ENCODE measurements at places on chromosomes 5 and 9.
A peak's percentile ranks its signal among the peaks of the same experiment; 100 is the strongest.

DNA sequence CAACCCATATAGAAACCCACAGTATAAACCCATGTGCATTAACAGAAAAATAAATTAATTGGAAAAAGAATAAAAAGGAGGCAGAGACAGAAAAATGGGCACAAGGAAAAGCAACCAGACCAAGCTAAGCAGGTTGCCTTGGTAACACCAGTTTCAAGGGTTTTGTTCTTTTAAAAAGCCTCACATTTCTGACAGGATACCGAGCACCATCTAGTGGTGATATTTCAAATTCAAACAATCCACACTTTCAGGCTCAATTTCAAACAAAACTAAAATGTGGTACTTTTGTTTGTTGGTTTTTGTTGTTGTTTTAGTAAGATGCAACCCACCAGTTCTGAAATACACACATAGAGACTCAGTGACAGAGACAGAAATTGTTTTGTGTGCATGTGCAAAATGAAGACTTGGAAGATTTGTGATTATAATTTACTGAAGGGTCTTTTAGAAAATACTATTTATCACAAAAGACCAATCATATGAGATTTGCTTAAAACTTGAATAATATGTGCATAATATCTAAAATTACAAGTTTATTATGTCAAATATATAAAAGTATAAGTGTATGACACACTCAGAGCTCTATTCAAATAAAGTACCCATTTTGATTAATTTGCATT lies 318.2 kb downstream of the SLCO4C1 start:
- ATAC-seq: no peak

GRCh38 chr5:85452322-85453025 lies 1067.8 kb upstream of the EDIL3 start:
- ATAC-seq: no peak

DNA sequence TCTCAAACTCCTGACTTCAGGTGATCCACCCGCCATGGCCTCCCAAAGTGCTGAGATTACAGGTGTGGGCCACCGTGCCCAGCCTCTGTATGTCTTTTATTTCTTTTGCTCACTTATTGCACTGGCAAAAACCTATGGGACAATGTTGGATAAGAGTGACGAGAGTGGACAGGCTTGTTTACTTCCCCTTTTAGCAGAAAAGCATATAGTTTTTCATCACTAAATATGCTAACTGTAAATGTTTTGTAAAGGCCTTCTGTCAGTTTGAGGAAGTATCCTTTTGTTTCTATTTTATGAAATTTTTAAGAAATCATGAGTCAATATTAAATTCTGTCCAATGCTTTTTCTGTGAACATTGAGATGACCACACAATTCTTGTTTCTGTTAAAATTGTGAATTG lies 103.3 kb downstream of the AUH start:
- ATAC-seq: no peak

DNA sequence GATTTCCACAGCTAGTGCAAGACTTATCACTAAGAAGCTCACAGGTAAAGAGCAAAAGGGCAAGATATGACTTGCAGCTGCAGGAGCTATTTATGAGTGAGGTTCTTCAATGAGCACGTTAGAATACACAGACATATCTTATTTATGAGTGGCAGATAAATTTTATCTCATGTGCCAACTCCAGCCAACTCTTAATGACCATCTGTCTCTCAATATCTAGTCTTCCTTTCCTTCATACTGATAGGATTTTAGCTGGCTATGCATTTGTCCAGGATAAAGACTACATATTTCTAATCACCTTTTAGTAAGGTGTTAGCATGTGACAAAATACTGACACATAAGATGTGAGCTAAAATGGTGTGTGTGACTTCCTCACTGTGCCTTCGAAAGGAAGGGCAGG lies 304.5 kb downstream of the TRPM3 start:
- no peak for ATAC-seq

DNA sequence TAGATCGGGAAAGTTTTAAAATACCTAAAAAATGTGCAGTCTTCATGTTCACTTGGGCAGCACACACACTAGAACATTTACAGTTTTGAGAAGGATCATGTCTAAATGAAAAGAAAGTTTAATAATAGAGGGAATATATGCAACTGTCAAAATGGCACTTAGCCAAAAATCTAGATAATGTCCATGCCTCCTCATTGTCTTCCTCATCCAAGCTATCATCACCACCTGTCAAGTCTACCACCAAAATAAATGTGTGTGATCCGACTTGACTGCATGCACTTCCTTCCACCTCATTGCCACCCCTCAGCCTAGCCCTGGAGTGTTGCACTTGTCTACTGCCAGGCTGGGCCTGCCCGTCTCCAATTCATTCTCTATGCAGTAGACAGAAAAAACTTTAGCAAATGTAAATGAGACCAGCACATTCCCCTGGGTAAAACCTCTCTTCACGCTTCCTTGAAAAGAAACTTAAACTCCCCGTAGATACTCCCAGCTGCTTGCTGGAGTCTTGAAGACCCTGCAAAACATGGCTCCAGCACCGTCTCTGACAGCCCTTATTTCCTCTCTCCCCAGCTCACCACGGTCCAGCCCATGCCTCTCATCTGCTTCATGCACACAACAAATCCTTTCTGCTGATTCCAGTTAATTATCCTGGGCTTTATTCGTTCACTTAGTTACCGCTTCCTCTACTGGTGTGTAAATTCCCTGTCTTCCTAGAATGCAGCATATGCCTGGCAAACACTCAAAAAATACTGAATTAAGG lies 66.9 kb downstream of the FANCC start:
- no peak for ATAC-seq

DNA sequence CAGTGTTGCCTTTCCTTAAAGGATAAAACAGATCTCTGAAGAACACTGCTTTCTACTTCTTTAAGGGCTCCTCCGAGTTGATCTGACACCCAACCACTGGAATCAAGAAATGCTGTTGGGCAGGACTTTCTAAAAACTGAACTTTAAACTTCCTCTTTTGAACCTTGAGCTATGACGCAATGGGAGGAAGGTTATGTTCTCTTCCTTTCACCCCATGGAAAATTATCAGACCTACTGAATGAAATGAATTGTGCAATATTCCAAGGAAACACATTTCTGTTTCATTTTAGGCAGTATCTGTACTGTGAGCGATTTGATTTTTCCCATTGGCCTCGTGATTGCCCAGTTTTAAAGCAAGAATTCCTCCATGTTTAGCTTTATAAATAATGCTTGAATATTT lies 206.0 kb upstream of the PRR16 start:
- ATAC-seq: peak; percentile 53

- peak; percentile 17 for ATAC-seq
These were observed 45.9 kb upstream of the HMCN2 start for GRCh38 chr9:130219661-130220096.

DNA sequence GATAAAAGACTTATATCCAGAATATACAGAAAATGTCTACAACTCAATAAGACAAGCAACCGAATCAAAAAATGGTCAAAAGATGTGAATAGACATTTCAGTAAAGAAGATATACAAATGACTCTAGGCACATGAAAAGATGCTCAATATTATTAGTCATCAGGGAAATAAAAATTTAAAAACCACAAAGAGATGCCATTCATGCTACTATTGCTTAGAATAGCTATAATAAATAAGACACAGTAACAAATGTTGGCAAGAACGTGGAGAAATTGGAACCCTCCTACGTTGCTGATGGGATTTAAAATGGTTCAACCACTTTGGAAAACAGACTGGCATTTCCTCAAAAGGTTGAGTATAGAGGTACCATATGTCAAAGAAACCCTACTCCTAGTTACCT lies 39.8 kb downstream of the POLK start:
- ATAC-seq: no peak

DNA sequence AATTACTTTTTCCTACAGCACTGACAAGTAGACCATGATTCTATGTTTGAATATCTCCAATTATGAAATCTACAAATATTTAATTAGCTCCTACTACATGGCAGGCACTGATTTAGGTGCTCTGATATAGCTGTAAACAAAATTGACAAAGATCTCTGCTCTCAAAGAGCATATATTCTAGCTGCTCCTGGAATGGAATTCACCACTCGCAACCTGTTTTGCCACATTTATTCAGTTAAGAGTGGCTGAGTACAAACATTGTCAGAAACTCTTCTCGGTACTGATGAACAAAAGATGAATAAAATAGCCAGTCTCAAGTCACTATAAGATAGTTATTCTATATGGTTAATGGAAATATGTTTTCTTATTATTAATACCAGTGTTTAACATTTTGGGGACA lies 114.2 kb upstream of the PDE4D start:
- ATAC-seq: no peak

DNA sequence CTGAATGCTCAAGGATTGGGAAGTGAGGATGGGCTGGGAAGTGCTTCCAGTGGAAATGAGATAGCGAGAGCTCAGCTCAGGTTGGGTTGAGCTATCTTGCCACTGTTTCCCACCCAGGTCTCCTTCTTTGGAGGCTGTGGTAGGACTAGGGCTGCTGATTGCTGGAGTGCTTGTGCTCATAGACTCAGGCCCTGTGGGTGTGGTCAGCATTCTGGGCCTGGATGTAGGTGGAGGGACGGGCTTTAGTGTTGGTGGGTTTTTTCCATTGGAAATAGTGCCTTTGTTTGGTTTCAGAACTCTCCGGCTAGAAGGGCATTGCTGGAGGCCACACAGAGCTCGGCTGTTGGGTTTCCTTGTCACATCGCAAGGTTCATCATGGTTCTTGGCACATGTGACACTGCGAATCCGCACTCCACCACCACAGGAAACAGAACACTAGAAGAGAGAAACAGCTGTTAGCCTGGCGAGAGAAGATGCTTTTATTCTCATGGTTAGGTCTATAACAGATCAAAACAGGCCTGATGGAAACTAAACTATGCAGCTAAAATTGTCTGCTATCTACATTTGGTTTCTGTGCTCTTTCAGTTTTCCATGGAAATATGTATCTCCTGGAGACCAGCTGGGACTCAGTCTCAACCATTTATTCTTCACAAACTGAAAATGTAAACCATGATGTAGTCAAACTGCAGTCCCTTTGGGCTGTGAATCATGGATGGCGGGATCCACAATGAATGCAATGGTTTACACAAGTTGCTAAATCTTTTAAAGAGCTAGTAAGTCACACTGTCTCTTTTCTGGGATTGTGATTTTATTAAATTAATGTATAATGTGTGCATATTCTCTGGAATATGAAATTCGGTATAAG lies 136.2 kb downstream of the TARS1 start:
- no peak for ATAC-seq

- no peak for ATAC-seq
These were observed 37.5 kb downstream of the ZCCHC7 start for GRCh38 chr9:37157726-37158377.

GRCh38 chr9:93958819-93959682 lies 3.9 kb upstream of the BARX1 start:
- ATAC-seq: peak; percentile 74

DNA sequence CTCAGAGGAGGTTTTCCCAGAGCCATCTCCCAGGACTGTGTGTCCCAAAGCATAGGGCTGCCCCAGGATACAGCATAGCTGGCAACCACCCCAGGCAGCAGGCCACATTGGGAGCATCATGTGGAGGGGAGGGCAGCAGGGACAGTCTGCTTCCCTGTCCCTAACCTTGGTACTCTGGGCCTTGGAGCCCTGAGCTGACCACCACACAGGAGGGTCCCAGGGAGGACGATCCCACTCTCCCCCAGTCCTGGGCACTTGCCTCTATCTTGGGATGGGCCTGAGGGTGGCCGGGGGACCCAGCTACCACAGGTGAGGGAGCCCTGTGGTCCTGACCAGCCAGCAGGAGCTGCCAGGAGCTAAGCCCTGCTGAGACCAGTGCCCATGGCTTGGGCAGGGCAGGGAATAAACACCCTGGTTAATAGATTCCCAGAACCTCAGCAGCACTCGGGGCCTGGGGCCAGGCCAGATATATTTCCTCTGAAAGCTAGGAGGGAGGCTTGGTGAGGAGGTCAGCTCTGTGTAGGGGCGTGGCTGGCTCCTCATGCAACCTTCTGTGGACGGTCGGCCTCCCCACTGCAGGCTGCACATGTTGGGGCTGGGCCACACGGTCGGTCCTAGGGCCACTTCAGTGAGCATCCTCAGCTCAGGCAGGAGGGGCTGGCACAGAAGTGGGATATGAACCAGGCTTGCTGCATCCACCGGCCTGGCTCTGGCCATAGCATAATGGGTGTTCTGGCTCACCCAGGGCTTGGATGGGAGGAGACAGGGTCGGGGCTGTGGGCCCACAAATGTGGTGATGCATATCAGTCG lies 4.2 kb downstream of the NINJ1 start:
- ATAC-seq: no peak

GRCh38 chr5:44542470-44542869 lies 153.2 kb upstream of the FGF10 start:
- ATAC-seq: no peak

GRCh38 chr5:15391704-15392397 lies 108.1 kb upstream of the FBXL7 start:
- ATAC-seq: no peak

DNA sequence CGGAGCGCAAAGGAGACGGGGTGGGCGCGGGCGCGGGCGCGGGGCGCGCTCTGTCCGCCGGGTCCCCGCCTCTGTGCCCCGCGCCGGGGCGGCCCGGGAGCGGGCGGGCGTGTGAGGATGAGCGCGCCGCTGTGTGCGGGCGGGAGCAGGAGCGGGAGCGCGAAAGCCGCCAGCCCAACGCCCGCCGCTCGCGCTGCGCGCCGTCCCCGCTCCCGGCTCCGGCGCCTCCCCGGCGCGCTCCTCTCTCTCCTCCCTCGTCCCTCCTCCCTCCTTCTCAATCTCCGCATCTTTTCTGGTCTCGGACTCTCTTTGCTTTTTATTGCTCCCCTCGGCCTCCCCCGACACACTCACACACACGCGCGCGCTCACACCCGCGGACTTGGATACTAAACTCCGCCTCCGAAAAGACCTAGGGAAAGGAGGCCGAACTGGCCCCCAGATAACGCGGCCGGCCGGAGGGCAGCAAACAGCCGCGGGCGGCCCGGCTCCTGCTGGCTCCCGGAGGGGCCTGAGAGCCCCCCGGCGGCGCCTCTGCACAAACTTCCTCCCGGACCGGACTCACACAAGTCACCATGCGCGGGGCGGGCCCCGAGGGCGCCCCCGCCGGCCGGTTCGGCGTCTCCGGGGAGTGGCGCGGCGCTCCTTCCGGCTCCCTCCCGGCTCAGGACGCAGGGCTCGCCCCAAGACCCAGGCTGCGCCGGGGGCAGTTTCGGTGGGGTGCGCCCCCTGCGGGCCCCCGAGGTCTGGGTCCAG lies at the start of gene FIBCD1:
TSS of gene FIBCD1 (minus strand) at position 596 of the 753 bp plus-strand sequence. CDS start 640 bp downstream, outside the sequence.
- ATAC-seq: peak; percentile 21

GRCh38 chr5:74016373-74016772 lies 390.4 kb downstream of the ARHGEF28 start:
- ATAC-seq: no peak

DNA sequence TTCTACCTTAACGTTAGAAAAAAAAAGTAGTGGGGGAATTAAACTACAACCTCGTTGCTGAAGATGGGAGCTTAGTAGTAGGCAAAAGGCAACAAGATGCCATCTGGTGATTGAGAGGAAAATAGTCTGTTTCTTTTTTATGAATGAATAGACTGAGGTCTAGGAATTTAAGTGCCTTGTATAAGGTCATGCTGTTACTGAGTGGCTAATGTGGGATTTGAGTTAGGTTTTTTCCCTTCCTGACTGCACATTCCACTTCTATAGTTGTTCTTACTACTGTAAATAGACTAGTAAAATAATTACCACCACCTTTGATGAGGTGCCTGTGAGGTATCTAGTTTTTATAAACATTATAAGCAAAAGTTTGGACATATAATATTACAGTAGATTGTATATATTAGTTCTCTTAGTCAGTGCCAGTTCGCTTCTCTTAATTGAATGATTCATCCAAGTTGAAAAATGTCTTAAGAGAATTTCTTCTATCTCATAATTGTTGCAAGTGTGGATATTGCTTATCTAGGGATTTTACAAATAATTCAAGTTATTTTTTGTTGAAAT lies 19.1 kb downstream of the FSD1L start:
- ATAC-seq: no peak

- peak; percentile 49 for ATAC-seq
These were observed 159.7 kb upstream of the SEMA6A start for GRCh38 chr5:116733991-116734975.

GRCh38 chr9:13131416-13131815 lies 148.1 kb downstream of the MPDZ start:
- no peak for ATAC-seq

All from stimulated activated memory B cell treated with anti-CD40 and anti-IgM and Interleukin-4, amounts not matched to agents 10 μg/mL and 1 μg/mL and 100 μg/mL, for 72 hours (primary cell).